AML-193 (cell line): ENCODE measurements at places on chromosomes 12 and 14.

DNA sequence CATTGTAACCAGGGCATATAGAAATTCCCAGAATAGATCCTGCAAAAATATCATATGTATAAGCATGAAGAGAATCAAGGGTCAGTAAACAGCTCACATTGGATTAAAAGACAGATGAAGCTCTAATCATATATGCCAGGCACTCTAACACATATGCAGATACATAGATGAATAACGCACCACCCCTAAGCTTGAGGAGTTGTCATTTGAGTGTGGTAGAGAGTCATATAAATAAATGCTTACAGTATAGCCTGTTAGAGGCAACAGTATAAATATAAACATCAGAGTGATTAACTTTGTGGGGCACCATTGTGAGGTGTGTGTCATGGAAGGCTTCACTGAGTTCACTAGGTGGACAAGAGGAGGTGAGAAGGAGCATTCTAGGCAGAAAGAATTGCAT is 346.7 kb upstream of the PRICKLE1 start:
- no peak for DNase-seq

DNA sequence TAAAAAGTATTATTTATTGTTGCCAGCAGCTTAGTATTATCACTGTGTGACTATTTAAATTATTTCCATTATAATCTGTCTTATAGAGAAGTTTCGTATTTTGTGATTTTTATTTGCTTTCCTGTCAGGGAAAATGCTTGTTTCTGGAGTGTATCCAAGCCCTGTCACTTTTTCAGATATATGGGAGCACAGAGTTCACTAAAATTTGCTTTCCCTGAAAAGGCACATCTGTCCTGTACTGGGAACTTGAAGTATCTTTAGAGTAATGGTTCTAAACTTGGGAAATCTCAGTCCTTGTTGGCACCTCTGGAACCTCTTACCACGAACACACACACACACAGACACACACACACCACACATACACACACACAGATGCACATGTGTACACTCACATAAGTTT is 39.3 kb upstream of the SSTR1 start:
- no peak for DNase-seq

- DNase-seq: no peak
These were observed 594 bp downstream of the TAMALIN start for GRCh38 chr12:52007158-52007921.

GRCh38 chr14:78986989-78987388 is 816.8 kb downstream of the NRXN3 start:
- DNase-seq: no peak

DNA sequence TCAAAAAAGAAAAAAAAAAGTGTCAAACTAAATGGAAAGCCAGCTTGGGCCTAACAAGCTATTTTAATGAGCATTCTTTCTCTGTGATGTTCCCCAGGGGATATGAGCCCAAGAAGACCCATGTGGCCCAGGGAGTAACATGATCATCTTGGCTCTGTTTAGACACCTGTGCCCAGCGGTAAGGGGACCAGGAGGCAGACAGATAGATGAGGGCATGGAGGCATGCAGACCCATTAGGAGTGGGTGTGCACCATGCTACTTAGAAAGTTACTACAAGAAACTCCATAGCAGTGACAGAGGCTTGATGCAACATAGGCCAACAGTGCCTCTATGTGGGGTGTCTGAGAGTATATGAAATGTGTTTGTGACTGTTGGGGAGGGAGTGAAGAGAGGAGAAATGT is 3.1 kb upstream of the CREBL2 start:
- DNase-seq: no peak

- no peak for DNase-seq
These were observed 59.7 kb downstream of the ATP2A2 start for GRCh38 chr12:110340706-110341105.

DNA sequence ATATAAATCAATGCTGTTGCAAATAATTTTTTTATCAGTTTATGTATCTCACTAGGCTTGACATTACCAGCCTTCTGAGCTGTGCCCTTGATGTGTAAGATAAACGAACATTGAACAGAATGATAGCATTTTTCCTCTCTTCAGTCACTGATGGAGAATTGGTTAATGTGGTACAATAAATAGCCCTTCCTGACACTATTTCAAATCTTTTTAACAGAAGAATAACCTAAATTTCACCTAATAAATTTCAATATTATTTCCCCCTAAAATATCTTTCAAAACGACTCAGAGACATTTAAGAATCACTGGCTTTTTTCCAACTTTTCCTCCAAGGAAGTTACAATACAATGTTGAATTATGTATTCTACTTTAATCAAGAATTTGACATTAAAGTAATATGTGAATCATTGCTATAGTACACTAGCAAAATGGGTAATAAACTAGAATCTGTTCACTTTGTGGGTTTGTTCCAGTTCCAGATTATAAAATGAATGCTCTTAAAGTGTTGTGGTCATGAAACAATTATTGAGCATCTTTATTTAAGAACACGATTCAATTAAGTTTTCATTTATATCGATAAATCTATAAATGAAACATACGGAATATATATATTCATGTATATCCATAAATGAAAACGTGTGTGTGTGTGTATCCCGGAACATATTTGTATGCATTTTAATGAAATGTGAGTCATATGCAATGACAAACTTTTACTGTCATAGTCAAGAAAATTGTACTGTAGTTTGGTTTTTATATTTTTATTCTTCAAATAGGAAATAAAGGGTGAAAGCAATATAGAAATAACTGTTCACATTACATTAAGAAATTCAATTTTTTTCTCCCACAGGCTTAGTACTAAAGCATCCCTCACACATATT is 2.5 kb upstream of the ATP2B1 start:
- DNase-seq: no peak

DNA sequence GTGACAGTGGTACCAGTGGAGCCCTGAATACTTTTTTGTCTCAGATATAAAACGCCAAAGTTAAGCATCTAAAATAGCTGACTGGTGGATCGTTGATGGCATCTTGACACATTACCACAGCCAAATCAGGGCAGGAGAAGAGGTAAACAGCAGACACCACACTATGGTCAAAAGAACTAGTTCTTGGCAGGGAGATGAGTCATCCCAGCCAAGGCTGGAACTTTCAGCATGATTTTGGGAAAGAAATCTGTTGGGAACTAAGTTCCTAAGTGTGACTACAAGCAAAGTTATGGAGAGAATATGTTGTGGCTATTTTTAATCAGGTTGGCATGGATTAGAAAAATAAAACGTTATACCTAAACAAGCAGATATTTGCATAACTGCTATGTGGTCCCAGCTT is 36.9 kb downstream of the LGR5 start:
- DNase-seq: no peak

GRCh38 chr14:37036669-37037341 is 135.6 kb downstream of the SLC25A21 start:
- DNase-seq: no peak

GRCh38 chr14:32934881-32935633 is 3.6 kb upstream of the NPAS3 start:
- no peak for DNase-seq

DNA sequence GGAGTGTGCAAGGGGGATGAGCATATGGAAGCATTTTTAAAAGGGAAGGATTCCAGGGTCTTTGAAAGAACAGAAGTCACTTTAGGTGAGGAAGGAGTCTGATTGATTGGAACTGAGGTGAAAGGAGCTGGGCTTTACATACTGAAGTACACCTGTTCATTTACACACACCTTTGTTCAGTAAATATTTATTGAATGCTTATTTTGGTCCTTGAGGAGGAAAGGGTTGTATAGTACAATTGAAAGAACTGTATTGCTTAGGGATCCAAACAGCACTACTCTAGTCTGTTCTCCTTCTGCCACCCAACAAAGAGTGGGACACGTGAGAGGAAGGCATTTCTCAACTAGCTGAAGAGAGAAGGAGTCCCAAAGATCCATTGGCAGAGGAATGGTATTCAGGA is 63.9 kb downstream of the APAF1 start:
- no peak for DNase-seq

- DNase-seq: no peak
These were observed 10.5 kb upstream of the LRIG3 start for GRCh38 chr12:58930770-58931324.

DNA sequence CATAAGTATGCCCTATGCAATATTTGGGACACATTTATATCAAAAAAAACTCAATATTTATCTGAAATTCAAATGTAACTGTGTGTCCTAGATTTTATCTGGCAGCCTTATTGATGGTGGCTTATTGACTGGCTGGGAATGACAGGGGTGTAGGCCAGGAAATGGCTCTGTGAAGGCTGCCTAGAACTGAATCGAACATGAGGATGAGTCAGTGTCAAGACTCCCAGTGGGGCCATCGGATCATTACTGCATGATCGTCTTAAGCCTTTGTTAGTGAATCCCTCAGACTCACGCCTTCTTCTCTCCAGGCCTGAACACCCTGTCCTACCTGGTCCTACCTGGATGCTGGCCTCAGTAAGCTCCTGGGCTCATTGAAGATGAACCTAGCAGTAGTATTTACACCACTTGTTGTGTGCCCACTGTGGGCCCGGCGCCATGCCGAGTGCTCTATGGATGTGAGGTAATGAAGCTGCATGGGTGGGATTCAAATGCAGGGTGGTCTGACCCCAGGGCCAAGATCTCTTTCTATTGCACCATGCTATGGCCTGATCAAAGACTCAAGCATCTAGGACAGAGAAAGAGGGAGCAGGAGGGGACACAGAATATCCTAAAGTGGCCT is 21.0 kb upstream of the FAIM2 start:
- DNase-seq: no peak

DNA sequence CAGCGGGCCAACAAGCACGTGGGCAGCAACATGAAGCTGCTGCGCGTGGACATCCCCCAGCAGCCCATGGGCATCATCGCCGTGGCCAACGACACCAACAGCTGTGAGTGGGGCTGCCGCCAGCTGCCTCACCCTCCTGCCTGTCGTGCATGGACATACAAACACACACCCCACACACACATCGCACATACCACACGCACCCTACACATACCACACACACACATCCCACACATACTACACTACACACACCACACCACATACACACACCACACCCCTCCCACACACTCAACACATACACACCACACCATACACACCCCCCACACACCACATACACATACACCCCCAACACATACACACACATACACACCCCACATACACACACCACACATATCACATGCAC is 25.2 kb upstream of the NXPH4 start:
- no peak for DNase-seq

- no peak for DNase-seq
These were observed 317.6 kb downstream of the CCDC91 start for GRCh38 chr12:28507867-28508266.

DNA sequence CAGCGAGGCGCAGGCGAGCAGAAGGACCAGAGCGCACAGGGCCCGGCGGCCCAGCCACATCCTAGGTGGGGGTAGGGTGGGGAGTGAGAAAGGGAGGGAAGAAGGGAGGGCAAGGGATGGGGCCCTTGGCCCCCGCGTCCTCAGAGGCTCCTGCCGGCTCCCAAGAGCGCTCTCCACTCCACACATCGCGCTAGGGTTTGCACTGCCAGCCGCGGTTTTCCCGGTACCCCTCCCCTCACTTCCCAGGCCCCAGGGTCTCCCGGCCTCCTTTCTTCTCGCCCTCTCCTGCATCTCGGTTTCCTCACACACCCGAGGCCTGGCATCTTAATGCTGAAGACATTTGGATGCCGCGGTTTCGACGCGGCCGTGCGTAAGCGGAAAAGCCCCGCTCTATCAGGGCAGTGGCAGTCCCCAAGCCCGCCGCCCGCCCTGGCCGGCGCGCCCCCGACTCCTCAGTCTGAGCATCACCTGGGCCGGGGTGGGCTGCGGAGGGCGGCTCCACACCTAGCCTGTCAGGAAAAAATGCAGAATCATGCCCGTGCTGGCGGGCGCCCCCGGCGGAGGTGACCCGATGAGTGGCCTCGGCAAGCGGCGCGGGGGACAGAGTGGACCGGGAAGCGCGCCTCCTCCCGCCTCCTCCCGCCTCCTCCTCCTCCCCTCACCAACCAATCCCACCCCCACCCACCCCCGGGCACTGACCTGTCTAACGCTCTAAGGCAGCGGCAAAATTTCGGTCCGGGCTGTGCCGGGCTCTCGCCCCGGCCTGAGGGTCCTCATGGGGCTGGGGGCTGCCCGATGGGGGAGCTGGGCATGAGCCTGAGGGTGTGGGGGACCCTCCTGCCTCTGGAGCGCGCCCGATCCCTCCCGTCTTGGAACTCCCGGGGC is 686 bp downstream of the B4GALNT1 start:
- DNase-seq: no peak

DNA sequence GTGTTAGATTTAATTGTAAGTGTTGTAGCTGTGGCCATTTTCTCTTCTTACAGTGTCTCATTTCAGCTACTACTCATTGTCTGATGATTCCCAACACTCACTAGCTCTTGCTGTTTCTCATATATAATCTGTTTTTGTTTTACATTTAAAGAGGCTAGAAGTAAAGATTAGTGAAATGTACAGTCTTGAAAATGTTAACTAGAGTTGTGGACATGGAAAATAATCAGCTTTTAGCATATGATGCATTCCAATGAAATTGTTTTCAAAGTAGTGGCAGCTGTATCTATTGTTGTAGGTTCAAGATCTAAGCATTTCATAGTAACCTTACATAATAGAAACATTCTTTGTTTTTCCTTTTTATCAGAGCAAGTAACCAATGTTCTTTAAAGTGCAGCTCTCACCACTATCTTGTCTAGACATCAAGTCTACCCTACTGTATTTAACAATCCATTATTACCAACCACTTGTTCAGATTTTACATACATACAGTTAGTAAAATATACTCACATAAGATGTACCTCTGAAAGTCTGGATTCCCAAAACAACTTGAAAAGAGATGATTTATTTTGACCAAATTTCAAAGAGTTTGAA is 76.9 kb downstream of the PPHLN1 start:
- no peak for DNase-seq

DNA sequence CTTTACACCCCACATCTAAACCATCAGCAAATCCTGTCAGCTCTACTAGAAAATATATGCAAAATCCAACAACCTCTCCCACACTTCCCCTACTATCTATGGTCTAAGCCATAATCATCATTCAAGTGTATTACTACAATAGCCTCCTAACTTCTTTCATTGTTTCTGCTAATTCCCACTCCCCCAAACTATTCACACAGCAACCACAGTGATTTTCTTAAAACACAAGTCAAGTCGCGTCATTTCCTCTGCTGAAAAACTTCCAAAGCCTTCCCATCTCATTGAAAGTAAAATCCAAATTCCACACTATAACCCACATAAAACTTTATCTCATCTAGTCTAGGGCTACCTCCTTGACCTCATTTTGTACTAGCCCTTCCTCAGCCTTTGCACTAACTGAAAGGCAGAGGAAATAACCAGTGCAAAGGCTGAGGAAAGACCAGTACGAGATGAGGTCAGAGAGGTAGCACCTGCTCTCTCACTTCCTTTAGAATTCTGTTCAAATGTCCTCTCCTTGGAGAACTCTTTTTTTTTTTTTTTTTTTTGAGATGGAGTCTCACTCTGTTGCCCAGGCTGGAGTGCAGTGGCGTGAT is 65.5 kb upstream of the MDM1 start:
- DNase-seq: no peak

- no peak for DNase-seq
These were observed 3.4 kb downstream of the GSG1 start for GRCh38 chr12:13099844-13100604.

- DNase-seq: no peak
These were observed 745 bp upstream of the PPP1R36 start for GRCh38 chr14:64549016-64549415.
